NCI-H524 treated with DMSO at 0.1 percent for 48 hours (cell line): ENCODE measurements at places on chromosomes 7 and 10.

DNA sequence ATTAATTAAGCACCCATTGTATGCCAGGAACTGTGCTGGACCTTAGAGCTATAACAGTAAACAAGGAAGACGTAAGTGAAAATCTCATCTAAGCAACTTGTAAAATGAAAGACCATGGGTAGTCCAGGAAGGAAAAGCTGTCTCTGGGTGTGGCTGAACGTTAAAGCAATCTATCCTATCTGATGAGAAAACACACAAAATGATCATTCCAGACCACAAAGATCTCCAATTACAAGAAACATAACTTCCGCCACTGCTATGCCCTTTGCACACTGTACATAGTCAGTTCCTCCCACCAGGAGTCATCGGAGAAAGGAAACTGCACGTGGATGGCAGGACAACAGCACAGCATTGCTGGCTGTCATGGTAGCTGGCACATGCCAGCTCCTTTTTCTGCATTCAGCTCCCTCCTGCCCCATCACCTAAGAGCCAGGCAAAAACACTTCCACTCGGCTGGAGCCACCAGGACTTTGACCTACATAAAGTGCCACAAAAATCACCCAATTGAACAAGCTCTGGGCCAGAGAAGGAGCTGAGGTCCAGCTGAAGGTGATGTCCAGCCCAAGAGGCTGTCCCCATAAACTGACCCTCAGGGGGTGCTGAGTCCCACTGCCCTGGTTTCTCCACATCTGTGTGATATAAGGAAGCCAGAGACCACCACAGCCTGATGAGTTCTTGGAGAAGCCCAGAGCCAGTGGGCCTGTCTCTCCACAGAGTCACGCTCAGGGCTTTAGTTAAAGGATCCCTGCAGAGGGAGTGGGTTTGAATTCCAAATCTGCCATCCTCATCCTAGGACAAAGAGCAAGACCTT, 56.4 kb downstream of the STEAP1B start:
- DNase-seq: no peak

DNA sequence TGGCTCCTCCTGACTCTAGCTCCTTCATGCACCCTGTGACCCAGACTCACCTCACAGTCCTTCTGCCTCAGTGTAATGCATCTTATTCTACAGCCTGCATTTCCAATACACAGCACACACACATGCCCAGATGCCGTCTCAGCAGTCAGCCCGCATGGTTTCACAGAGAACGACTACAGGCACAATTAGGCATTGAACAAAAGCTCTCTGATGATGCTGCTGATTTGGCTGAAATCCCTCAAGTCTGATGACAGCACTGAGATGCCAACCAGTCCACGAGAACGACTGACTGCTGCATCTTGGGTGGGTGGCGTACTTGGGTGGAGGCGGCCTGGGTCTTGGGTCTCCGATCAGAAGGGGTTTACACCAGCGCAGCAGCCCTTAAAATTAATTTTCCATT, 200.4 kb downstream of the TAX1BP1 start:
- no peak for DNase-seq

GRCh38 chr7:17939606-17940301, 540 bp downstream of the SNX13 start:
- DNase-seq: no peak

GRCh38 chr7:17302575-17303142, 4.2 kb downstream of the AHR start:
- no peak for DNase-seq

GRCh38 chr7:135253851-135254771, 20.5 kb downstream of the STRA8 start:
- no peak for DNase-seq

DNA sequence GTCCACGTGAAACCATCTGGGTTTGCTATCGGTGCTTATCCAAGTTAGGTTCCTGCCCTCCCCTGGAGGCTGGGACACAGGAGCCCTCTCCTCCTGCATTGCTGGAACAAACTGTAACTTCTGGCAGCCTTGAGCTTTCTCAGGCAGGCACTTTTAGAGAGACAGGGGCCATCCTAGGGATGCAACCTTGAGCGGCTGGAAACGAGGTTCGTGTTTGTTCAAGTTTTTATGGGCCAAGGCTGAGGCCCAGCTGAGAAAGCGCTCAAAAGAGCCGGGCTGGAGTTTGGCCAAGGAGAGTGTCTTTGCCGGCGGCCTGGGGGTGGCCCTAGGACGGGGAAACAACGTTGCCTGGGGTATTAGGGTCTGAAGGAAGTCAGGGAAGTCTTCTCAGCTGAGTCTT, 5.5 kb upstream of the MMD2 start:
- no peak for DNase-seq

- DNase-seq: no peak
Observed at GRCh38 chr7:23680414-23681405, 711 bp downstream of the FAM221A start.

DNA sequence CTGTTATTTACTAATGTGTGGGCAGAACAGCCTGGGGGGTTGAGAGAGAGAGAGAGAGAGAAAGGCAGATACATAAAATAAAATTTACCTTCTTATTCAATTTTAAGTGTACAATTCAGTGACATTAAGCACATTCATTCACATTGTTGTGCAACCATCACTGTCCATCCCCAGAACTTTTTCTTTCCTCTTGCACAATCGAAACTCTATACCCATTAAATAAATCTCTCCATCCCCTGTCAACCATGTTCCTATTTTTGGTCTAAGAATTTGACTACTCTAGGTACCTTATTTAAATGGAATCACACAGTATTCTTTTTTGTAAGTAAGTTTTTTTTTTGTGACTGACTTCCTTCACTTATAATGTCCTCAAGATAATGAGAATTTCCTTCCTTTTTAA, 181.6 kb downstream of the SND1 start:
- DNase-seq: no peak

DNA sequence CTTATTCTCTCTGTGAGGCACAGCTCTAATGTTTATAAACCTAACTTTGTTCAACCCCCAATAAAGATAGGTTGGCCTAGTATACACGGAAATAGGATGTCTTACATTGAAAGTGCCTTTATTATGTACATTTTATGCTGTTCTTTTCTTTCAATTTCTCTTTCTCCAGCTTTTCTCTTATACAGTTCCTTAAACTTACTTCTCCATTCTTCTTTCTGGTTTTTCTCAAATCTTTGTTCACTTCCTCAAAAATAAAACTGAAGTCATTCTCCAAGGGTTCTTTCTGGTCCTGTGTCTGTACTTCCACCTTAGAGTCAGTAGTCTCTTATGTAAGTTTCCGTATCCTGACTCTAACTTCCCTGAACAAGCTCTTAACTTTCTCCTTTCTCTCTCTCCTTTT, 29.2 kb upstream of the NAMPT start:
- DNase-seq: no peak

- DNase-seq: no peak
Observed at GRCh38 chr10:120945801-120946302, 94.7 kb downstream of the WDR11 start.

DNA sequence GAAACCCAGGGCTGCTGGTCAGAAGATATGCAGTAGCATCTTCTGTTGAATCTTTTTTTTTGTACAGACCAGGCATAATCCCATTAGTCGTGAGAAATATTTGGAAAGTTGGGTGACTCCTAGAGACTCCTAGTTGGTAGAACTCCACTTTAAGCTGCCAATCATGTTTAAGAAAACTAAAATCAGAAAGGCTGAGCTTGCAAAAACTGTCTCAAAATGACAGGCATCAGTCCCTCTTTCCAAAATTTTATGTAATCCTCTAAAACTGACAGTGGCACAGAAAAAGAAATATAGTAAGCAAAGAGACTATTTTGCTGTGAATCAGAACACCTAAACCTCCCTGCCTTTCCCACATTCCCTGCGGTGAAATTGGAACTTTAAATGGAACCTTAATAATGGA, 568.5 kb downstream of the CCSER2 start:
- DNase-seq: no peak

DNA sequence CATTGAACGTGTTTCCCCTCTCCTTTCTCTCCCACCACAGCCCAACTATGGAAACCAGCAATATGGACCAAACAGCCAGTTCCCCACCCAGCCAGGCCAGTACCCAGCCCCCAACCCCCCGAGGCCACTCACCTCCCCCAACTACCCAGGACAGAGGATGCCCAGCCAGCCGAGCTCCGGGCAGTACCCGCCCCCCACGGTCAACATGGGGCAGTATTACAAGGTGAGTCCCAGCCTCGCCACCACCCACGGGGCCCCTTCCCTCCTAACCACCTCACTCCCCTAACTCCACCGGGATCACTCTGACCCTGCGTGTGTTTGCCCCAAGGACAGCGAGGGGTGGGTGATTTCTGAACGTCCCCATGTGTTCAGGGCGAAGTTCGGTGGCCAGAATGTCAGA, 50.8 kb upstream of the PPIF start:
- DNase-seq: no peak

DNA sequence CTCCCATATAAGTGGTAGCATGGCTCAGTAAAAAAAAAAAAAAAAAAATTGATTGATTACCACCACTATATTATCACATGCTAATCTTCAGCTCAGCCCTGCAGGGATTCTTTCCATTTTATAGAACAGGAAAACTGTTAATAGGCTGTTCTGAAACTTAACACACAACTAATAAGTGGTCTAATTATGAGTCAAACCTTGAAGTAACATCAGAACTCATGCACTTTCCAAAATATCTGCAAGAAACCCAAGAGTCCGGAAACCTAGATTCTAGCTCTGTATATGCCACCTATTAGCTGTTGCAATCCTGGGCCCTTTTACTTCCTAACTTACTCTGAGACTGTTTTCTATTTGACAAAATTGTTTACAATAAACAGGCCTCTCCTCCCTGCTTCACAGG, 23.9 kb downstream of the SEM1 start:
- no peak for DNase-seq

DNA sequence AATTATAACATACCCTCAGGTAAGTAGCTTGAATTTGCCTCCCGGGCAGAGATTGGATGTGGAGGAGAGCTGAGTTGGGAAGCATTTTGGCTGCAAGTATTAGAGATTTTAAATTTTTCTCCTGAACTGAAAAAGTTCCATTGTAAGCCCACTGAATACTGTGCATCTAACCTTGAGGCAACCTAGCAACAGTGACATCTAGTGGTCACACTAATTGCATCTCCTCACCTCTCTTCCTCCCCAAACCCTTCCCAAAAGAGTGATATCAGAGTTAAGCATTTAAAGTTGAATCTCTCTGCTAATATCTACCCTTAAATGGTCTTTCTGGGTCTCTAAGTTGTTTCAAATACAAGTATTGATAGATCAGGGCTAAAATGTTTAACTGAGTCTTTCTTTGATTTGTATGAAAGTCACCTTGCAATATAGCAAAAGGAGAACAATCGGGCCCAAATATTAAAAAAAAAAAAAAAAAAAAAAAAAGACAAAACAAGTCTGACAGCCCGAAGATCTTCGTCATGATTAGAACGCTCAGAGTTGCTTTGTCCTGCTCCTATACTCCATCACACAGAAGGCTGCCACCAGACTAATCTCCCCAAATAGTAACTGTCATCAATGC, 40.4 kb upstream of the DLX5 start:
- no peak for DNase-seq

GRCh38 chr7:134593530-134594392, 44.9 kb downstream of the AKR1B15 start:
- DNase-seq: no peak

DNA sequence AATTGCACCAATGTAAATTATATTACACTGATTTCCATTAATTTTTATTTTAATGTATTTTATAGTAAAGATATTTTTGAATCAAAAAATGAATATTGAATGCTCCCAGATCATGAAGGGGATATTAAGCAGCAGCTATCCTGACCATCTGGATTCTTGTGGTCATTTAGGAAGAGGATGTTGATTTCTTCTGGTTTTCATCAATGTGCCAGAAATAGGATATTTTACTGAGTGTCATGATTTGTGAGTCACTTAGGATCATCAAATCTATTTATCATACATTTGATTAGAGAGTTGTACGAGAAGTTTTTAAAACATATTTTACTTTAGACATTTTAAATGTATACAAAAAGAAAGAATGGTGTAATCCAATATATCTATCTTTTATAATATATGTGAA, 366.3 kb upstream of the CHRM2 start:
- no peak for DNase-seq

DNA sequence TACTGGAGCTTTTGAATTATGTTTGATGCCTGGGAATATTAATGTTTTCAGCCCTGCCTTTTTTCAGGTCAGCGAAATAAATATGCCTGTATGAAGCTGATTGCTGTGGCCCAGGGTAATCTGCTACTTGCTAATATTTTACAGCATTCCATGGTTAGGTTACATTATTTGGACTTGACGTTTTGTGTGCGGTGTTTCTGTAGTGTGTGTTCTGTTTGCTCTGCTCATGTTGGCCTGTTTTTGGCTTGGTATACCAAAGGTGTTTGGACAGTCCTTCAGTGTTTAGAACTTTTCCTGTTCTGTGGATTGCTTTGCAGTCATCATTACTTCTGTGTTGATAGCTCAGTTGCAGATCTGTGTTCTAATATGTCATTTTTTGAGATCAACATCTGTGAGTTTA, 11.5 kb downstream of the ZRANB1 start:
- DNase-seq: no peak

- DNase-seq: no peak
Observed at GRCh38 chr7:17674166-17674942, 265.9 kb downstream of the SNX13 start.

DNA sequence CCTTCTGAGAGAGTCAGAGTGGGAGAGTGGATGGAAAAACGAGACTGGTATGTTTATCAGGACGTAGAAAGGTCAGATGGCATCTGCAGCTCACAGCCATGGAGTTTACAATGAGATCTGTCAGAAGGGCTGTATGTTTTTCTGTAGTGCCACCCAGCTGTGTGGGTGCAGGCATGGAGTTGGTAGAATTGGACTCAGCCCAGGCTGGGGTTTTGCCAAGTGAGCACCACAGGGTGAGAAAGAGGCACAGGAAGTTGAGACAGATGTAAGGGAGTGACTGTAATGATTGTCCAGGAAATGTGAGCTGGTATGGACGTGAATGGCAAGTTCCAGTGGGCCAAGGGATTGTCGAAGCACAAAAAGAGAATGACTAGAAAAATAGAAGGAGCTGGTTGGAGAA, 9.1 kb upstream of the ZYX start:
- DNase-seq: no peak

DNA sequence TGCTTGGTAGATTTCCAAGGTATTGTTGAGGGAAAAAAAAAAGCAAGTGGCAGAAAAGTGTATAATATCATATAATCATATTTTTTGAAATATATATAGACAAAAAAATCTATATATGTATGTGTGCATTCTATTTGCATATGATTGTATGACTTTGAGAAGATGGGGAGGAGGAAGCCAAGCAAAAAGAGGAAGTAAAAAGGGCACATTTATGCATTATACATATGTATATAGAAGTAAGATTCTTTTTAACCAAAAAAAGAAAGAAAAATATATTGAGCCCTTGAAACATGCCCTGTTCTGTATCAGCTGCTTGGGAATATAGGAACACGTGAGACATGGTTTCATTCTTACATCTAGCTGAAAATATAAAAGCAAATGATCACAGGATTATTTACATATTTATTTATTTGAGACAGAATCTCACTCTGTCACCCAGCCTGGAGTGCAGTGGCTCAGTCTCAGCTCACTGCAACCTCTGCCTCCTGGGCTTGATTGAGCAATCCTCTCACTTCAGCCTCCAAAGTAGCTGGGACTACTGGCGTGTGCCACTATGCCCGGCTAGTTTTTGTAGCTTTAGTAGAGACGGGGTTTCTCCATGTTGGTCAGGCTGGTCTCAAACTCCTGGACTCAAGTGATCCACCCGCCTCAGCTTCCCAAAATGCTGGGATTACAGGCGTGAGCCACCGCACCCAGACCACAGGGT, 18.0 kb upstream of the SLF2 start:
- no peak for DNase-seq
